ENCODE measurements at places on chromosomes 2 and 18.

DNA sequence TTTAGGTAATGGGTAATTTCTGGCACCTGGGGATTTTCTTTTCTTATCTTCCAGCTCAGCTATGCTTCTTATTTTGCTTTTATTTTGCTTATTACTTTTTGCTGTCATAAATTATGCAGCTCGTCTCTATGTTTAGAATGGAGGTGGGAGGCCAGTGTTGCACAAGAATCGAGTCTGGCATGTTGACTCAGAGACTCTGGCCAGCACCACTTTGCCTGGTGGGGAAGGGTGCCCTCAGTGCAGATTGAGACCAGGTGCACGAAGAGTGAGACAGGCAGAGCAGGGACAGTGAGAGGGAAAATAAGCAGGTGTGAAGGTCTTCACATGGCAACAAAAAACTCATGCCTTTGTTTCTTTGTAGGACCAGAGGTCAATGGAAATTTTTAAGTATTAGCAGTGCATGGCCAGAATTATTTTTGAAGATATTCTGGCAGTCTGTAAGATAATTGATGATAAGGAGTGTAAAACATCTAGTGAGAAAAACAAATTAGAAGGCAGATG lies 59.2 kb upstream of the SLC5A7 start:
- no peak for DNase-seq

- no peak for DNase-seq
These were observed 142.9 kb upstream of the NDUFV2 start for GRCh38 chr18:8959551-8960135.

GRCh38 chr18:55513161-55513560 lies 74.8 kb downstream of the TCF4 start:
- DNase-seq = no peak

DNA sequence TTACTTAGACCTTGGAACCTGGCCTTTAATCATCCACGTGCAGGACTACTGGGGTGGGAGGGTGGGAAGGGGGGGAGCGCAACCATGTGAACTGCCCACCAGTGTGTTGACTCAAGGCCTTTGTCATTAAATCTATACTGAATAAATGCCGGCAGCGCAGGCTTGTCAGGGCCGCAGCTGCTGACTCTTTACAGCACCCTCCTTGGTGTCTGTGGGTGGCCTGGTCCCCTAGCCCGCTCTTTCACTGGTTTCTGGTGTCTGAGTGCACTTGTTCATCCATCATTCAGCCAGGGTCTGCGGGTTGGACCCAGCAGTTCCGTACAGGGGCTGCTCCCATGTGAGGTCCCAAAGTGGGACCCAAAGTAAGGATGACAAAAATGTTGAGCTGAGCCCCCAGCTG lies 11.5 kb downstream of the MAP3K2 start:
- no peak for DNase-seq

DNA sequence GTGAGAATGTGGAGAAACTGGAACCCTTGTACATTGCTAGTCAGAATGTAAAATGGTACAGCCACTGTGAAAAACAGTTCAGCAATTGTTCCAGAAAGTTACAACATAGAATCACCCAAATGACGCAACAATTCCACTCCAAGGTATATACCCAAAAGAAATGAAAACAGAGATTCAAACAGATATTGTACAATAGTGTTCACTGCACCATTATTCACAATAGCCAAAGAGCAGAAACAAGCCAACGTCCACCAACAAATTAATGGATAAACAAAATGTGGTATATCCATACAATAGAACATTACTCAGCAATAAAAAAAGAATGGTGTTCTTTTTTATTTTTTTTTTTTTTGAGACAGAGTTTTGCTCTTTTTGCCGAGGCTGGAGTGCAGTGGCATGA lies 10.9 kb downstream of the CLASP1 start:
- no peak for DNase-seq

GRCh38 chr2:162072181-162072702 lies 1.8 kb downstream of the DPP4 start:
- DNase-seq = peak; percentile 85

DNA sequence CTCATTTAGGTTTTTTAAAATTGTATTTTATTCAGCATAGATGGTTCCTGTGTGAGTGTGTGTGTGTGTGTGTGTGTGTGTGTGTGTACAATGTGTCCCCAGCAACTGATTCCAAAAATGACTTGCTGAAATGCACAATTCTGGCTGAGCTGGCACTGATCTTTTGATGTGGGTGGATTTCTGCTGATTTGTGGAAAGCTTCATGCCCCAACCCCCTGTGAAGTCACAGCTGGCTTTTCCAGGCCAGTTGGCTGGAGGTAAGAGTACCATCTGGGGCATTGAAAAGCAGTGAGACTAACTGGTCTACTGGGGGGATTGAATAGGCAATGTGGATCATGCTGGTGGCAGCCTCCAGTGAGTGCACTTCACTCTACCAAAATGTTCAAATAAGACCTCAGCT lies 187.2 kb downstream of the LRRTM1 start:
- no peak for DNase-seq

- DNase-seq = no peak
These were observed 532.7 kb upstream of the FSHR start for GRCh38 chr2:49686897-49687442.

GRCh38 chr2:127625572-127625951 lies 20.4 kb upstream of the GPR17 start:
- DNase-seq = no peak

- DNase-seq = no peak
These were observed 10.6 kb downstream of the SCG2 start for GRCh38 chr2:223591596-223591995.

- no peak for DNase-seq
These were observed 75.0 kb downstream of the SLC66A2 start for GRCh38 chr18:79876497-79876896.

DNA sequence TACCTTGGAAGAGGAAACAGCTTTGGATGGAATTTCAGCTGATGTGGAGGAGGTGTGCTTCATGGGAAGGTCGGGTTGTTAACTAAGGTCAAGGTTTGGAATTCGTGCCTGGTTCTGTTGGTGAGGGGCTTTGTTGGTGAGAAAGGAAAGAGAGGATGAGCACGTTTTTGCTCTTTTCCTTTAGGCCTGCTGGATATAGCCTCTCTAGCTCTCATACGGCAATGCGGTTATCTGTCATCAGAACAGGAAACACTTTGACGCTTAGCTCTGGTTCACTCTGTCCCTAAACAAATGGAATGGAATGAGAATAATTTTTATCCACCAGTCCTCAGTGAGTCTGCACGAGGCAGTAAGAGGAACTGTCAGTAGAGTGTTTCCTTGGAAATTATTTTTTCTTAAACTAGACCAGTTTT lies 169.7 kb upstream of the NOSTRIN start:
- DNase-seq = no peak

GRCh38 chr2:121611730-121612705 lies 37.2 kb downstream of the CLASP1 start:
- no peak for DNase-seq

DNA sequence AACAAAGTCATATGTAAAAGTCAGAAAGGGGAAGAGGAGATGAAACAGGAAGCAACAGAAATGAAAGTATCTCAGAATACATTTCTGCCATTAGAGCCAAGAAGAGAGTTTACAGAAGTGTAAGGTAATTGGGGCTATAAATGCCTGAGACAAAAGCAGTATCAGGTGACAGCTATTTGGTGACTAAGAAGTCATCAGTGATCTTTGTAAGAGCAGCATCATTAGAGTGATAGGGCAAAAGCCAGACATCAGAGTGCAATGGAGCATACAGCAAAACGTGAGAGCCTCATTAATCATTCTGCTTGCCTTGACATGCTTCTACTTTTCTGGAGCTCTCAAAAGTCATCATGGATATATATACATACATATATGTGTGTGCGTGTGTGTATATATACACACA lies 804.7 kb upstream of the PIK3C3 start:
- no peak for DNase-seq

DNA sequence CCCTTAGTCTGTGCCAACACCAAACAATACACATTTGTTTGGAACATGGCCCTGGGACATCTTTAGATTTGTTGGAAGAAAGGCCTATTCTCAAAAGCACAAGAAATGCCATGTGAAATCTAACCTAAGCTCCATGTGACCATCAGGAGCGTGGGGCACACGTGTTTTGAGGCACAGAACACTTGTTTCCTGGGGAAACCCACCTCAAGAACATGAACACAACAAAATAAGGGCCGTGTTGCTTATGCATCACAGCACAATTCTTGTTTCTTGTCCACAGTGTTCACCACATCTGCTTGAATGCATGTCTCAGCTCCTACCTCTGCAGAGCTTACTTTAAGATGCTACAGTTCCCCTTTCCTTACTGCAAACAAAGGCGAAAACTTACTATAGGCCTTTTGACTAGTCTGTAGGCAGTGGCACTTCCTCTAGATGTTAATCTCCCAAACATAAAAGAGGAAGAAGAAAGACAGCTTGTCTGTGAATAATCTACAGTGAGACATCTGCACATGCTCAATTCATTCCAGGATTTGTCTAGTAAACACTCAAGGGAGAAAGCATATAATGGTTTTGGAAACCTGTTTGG lies 165.0 kb downstream of the ANKRD44 start:
- DNase-seq = no peak

DNA sequence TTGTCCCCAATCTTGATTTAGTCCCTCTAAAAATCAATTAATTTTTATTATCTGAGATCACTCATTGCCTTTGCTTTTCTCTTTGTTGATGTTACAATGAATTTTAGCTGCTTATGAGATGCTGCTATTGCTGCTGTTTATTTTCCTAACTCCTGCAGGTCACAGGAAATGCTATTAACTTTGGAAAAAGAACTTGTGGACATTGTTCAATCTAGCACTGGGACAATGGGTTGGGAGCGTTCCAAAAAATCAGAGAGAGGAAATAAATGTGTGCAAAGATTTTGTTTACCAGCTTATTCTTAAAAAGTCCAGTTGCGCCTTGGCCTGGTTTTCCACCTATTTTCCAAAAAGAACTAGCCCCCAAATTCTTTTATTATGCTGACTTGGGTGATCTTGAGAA lies 268.3 kb downstream of the PTH2R start:
- DNase-seq = no peak

DNA sequence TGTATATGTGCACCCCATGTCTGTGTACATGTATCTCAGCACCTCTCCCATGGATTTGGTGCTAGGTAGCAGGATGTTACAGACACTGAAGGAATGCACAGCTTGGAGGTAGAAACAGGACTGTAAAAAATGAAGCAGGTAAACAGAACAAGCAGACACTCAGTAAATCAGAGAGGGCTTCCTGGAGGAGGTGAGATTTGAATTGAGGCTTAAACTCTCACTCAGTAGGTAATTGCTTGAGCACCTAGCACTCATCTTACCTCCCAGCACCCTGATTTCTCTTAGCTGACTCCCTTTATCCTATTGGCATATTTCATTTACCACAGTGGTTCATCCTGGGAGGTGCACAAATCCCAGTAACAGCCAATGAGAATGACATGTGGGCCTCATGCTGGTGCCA lies 537.9 kb upstream of the RAB6C start:
- no peak for DNase-seq

- peak; percentile 71 for DNase-seq
These were observed 156.7 kb downstream of the EXOC6B start for GRCh38 chr2:72669121-72669520.

DNA sequence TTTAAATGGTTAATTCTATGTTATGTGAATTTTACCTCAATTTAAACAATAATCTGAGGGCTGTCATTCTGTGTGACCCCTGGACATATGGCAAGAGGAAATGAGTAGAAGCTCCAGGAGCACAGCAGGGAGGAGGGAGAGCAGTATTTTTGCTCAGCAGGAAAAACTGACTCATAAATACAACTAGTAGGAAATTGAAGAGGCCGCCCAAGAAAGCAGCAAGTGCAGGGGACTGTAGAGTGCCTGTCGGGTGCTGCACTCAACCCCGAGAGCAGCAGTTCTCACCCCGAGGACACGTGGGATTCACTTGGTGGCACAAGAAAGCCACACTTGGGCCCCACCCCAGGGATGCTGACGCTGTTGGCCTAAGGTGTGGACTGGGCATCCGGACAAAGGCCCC lies 60.8 kb downstream of the NPAS2 start:
- no peak for DNase-seq

DNA sequence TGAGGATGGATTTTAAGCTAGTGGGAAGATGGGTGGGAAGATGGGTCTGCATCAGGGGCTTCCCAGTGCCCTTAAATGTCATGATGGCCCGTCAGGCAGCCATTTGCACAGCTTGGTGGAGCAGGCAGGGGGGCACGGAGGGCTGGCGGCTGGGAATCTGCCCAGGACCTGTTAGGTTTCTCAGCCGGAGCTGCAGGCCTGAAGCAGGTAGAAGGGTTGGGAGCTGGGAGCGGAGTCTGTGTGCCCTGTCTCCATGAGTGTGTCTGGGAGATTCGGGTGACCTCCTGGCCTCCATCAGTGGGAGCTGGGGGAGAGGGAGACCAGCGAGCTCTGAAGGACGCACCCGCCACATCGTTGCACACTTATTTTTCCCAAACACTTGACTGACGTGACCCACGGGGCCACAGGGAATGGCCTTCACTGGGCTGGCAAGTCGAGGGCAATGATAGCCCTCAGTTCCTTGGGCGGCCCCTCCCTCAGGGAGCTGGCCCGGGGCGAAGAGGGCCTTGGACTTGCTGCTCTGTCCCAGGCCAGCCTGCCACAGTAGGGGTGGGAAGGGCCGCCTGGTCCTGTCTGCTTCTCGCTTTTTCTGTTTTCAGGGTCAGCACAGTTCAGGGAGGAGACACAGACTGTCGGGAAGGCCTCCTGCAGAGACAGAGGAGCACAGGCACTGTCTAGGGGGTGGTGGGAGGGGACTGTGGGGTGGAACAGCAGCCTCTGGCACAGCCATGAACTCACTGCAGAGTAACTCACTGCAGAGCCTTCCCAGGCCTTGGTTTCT lies 236.8 kb downstream of the ZBTB7C start:
- no peak for DNase-seq

GRCh38 chr2:88027697-88028389 lies 11.5 kb upstream of the RNU2-63P start:
- no peak for DNase-seq

- DNase-seq = no peak
These were observed 148.6 kb downstream of the KLHL14 start for GRCh38 chr18:32624182-32624723.

GRCh38 chr2:228023619-228024018 lies 152.2 kb downstream of the DAW1 start:
- peak; percentile 22 for DNase-seq

- DNase-seq = no peak
These were observed 111.6 kb downstream of the TACR1 start for GRCh38 chr2:75087736-75088135.

- no peak for DNase-seq
These were observed 84.1 kb downstream of the RAPH1 start for GRCh38 chr2:203451011-203451410.

- no peak for DNase-seq
These were observed 1.2 kb downstream of the RTKN start for GRCh38 chr2:74440378-74441169.
